ENCODE measurements at places on chromosomes 16 and 17.

GRCh38 chr17:50837980-50838954 is 2.9 kb downstream of the WFIKKN2 start:
- DNase-seq = no peak

- DNase-seq = no peak
Observed at GRCh38 chr17:68627956-68628575, 26.9 kb upstream of the FAM20A start.

DNA sequence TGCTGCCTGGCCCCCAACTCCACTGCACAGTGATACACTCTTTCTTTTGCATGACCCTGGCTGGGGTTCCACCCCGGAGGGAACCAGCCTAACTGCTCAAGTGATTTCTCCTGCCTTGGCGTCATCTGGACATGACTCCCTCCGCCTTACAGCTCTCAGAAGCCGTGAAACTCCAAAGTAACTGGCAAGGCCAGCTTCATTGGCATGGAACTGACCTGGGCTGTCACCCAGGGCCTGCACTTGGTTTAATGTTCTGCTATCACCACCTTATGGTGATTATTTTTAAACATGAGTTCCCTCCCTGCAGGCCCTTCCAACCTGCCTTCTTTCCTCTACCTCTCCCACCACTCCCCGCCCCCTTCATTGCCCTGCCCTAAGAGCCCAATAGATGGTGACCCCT is 139.7 kb upstream of the CDH5 start:
- DNase-seq = no peak

DNA sequence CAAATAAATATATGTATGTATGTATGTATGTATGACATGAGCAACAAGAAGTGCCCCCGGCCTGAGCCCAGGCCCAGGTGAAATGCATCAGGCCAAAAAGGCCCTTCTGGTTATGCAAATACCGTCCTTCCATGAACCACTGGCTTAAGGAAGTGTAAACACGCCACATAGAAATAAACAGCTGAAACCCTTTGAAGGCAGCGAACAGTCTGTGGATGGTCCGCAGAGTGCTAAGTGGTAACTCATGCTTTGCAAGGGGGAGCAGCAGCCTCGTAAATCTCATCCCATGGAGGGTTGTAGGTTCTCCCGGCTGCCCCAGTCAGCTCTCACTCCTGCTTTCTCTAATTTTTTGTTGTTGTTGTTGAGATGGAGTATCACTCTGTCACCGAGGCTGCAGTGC is 36.7 kb downstream of the COTL1 start:
- no peak for DNase-seq

GRCh38 chr17:48163809-48164208 is 56.2 kb downstream of the SNX11 start:
- DNase-seq = no peak

DNA sequence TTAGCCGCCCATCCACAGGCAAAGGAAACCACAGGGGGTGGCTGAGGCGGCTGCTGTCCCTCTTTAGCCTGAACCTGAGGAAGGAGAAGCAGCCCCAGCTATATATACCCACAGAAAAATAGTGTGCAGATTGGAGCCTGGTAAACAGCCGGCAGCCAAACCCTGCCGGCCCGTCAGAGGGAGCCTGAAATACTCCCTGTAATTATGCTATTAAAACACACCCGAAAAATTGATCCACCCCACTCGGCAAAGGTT is 6.8 kb downstream of the PIEZO1 start:
- DNase-seq = no peak

- no peak for DNase-seq
Observed at GRCh38 chr16:81593481-81593880, 148.9 kb downstream of the CMIP start.

- DNase-seq = no peak
Observed at GRCh38 chr16:13453938-13454553, 465.9 kb upstream of the ERCC4 start.

- no peak for DNase-seq
Observed at GRCh38 chr17:27542841-27543463, 86.7 kb downstream of the KSR1 start.

DNA sequence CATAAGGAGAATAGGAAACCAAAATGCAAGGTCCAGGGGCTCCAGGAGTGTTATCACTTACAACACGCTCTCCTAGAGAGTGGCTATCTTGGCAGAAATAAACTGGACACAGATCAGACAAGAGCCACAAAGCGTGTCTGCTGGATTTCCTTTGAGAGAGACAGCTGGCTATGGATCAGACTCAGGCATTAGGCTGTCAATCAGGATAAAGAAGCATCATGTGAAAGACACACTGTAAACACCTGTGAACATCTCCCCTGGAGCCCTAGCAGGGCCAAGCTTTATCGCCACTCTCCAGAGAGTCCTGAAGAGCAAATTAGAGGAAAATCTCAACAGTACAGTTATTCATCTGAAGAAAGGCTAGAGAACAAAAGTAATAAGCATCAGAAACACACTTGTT is 26.0 kb downstream of the SYCE1L start:
- no peak for DNase-seq

- no peak for DNase-seq
Observed at GRCh38 chr16:75225678-75226515, 7.1 kb downstream of the CTRB1 start.

DNA sequence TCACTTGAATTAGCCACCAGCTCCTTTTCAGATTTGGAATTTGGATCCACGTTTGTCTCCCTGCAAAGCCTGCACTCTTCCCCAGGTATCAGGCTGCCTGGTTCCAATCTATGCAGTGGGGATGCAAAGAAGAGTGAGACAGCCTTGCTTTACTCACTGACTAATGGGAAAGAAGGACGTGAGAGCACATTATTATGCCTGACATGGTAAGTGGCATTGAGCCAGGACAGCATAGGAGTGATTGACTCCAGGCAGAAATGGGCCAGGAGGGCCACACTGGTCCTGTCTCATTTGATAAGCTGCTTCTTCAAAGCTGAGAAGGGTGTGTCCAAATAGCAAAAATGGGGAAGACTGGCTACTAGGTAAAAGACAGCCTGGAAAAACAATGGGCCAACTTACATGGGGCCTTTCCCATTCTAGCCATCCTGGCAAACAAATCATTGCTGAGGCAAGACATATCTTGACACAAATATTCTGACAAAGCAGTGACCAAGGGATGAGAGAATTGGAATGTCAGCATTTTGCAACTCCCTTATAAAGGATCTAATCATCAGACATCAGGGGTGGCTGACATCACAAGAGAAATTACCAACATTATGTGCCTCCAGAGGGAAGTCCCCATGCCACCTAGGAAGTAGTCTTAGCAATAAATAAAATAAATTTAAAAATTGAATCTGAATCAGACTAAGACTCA is 38.6 kb downstream of the CDH11 start:
- no peak for DNase-seq
